Omental fat pad (tissue), 4 donors: ENCODE measurements at places on chromosomes 7 and 10.

GRCh38 chr10:124344266-124344590 is 74.5 kb downstream of the OAT start:
- DNase-seq = no peak

DNA sequence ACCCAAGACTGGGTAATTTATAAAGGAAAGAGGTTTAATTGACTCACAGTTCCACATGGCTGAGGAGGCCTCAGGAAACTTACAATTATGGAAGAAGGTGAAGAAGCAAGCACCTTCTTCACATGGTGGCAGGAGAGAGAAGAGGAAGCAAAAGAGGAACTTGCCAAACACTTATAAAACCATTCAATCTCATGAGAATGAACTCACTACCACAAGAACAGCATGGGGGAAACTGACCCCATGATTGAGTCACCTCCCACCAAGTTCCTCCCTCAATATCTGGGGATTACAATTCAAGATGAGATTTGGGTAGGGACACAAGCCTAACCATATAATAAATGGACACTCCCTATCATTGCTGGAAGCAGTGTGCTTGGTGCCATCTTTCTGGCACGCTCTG is 506.3 kb downstream of the CALN1 start:
- DNase-seq = no peak

DNA sequence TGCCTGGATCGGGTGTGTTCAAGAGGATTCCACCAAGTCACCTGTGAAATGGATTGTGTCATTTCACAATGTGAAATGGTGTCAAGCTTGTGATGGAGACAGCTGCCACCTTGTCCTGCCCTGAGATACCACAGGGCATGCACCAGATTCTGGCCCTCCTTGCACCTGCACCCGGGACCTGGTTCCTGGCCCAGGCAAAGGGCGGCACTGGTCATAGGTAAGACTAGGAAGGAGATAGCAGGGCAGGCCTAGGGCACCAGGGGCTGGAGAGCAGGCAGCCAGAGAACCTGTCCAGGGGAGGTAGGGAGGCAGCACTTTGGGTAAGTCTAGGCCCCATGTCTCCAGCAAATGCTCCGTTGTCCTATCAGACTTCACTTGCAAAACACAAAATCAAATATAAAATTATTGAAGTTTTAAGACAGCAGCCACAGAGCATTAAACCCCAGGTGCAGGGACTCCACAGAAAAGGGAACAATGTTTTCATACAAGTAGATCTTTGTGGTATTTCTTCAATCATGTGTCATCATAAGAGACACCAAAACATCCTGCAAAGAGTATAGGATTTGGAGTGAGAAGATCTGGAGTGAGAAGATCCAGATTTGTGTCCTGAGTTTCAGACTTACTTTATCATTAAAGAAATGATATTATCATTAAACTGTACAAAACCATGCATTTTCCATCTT is 22.7 kb upstream of the ZNF800 start:
- DNase-seq = no peak

DNA sequence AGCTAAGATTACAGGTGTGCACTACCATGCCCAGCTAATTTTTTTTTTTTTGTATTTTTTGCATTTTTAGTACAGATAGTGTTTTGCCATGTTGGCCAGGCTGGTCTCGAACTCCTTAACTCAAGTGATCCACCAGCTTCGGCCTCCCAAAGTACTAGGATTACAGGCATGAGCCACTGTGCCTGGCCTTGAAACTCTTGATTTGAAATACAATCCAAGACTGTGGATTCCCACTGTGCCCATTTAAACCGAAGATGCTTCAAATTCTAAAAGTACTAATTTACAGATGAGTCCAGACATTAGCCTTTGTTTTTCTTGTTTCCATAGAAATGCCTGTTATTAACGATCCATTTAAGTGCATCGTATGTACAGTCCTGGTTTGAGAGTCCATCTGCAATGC is 130.9 kb downstream of the CACNA2D1 start:
- DNase-seq = no peak

- no peak for DNase-seq
Observed at GRCh38 chr7:2032030-2032875, 200.5 kb downstream of the MAD1L1 start.

DNA sequence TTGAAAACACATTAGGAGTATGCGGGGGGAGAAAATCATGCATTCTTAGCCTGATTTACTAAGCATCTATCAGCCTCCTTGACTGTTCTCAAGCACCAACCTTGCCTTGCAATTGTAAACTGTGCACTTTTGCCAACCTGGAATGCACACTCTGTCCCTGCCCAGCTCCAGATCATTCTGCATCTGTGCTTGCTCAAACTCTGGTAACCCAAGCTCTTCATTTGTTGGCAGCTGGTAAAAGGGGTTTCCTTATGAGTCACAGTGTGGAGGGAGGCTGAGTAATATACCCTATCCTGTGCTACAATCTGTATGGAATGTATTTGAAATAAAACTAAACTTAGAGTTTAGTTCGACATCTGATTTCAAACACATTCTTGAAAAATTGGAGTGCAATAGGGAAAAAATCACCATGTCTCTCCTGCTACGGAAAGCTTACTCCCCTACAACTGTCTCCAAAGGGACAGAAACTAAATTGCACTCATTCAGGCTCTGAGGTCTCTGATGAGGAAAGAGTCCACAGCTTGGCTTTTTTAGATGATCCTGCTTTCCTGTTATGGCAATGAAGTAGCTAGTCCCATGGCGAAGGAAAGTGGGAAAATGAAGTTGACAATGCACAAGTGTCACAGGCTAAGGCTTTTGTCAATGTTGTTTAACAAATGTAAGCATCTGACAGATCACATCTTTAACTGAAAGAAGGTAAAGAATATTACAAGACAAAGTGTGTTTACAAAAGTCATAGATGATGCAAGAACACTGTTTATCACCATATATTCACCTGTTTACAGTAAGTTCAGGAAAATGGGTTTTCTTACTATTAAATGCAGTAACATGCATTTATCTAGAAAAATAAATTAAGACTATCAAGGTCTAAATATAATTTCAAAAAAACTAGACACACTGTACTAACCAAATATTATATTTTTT is 61.9 kb downstream of the TES start:
- DNase-seq = no peak

- no peak for DNase-seq
Observed at GRCh38 chr10:122782911-122783310, 62.7 kb downstream of the CUZD1 start.

DNA sequence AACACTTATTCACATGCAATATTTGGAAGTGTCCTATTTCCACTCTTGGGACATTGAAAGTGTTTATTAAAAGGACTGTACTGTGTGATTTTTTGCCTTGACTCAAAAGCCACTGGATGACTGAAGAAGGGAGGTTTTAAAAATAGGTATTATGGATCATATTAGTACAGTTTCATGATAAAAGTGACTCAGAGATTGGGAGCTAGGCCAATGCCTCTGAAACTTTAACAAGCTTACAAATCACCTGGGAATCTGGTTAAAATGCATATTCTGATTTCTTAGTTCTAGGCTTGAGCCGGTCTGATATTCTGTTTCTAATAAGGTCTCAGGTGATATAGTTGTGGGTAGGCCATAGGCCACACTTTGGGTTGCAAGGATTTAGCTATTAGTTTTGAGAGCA is 191.2 kb downstream of the PLXDC2 start:
- DNase-seq = no peak

DNA sequence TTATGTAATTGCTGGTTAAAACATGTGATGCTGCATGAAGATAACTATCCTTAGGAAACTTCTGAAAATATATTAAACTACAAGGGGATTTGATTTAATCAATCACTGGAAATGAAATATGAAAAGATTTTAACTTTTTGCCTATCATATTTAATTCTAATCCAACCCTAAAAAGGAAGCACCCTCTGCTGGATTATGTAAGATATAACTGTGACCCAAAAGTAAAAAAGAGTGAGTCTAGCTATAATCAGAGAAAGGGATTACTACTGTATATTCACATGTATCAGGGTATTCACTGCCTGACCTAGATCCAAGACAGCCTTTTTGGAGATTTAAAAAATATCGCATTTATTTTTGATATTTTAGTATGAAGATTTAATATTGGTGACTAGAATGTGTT is 295.5 kb downstream of the MDFIC start:
- no peak for DNase-seq

- DNase-seq = no peak
Observed at GRCh38 chr7:75650681-75651080, 88.1 kb downstream of the HIP1 start.

- DNase-seq = no peak
Observed at GRCh38 chr7:148461392-148462179, 129.0 kb upstream of the C7orf33 start.

- no peak for DNase-seq
Observed at GRCh38 chr10:126502441-126502840, 114.2 kb upstream of the ADAM12 start.

DNA sequence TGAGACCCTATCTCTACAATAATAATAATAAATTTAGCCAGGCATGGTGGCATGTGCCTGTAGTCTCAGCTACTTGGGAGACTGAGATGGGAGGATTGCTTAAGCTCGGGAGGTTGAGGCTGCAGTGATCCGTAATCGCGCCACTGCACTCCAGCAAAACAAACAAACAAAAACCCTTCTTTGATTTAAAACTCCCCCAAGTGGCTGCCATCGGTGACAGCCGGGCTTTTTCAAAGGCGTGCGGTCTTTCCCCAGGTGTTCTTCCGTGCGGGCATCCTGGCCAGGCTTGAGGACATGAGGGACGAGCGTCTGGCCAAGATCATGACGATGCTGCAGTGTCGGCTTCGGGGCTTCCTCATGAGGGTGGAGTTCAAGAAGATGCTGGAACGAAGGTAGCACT is 1.9 kb upstream of the MYH16 start:
- no peak for DNase-seq

- peak; percentile 36 for DNase-seq
Observed at GRCh38 chr7:129298268-129298893, 73.6 kb downstream of the AHCYL2 start.

DNA sequence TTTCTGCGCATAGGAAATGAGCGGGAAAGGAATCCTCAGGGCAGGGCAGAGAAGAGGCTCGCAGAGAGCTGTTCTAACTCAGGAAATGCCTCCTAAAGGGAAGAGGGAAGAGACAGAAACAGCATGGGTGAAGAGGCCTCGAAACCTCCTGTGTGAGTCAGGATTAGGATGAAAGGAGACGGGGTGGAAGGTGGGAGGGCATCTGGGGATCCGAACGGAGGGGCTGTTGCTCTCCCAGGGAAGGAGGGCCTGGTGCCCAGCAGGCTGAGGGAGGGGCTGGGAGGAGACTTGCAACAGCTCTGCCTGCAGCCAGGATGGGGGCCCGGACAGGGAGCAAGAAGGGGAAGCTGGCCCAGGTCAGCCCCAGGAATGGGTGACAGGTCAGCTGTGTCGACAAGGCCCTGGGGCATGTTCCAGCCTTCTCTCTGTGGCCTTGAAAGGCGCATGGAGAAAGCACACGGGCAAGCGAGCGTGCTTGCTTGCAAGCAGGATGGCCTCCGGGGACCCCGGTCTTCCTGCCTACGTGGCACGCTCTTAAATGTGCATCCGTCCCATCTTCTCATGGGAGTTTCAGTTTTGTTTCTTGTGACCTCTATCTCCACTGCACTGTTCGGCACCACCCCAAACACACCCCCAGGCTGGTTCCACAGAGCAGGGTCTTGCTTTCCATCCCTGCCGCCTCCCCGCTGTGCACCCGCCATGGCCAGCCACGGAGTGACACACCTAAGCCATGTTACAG is 63.5 kb downstream of the HIPK2 start:
- no peak for DNase-seq

DNA sequence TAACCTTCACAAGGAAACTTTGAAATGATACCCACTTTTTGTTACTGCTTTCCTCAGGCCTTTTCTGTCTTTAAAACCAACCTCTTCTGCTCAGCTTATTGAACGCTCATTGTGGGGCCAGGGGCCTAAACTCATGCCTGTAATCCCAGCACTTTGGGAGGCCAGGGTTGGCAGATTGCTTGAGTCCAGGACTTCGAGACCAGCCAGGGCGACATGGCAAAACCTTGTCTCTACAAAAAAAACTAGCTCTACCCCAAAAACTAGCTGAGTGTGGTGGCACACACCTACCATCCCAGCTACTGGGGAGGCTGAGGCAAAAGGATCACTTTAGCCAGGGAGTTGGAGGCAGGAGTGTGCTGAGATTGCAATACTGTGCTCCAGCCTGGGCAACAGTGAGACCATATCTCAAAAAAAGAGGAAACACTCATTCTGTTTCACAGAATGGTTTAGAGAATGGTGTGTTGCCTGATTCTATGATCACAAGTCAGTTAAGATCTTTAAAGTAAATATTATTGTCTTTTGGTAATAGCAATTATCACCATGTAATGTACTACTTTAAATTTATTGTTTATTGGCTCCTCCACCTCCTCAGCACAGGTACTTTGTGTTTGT is 51.1 kb downstream of the KCTD7 start:
- DNase-seq = no peak

DNA sequence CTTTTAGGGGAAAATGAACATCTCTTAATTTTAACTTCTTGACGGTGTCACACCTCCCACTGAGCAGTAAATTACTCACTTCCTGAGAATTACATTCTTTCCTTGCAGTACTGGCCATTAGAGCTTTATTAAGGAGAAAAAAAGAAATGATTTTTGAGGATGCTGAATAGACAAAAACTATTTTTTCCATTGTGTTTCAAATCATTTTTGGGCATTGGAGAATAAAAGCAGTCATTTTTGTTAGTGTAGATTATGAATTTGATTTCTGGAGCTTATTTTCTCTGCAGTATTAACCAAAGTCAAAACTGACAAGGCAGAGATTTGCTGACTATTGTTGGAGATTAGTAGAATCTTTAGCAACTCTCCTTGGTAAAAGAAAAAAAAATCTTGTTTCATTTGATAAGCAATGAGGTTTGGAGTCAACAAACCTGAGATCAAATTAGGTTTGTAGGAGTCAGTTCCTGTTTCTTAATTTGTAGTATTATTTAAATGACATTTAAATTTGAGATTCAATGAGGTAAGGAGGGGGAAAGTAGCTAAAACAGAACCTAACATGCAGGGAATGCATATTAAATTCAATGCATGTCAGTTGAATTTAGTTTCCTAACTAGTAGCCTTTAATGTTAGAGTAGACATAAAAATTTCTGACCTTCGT is 70.6 kb downstream of the AP3M1 start:
- DNase-seq = no peak

GRCh38 chr7:137572056-137572784 is 228.7 kb upstream of the PTN start:
- no peak for DNase-seq

- DNase-seq = no peak
Observed at GRCh38 chr7:360454-361100, 70.6 kb downstream of the FOXL3 start.

DNA sequence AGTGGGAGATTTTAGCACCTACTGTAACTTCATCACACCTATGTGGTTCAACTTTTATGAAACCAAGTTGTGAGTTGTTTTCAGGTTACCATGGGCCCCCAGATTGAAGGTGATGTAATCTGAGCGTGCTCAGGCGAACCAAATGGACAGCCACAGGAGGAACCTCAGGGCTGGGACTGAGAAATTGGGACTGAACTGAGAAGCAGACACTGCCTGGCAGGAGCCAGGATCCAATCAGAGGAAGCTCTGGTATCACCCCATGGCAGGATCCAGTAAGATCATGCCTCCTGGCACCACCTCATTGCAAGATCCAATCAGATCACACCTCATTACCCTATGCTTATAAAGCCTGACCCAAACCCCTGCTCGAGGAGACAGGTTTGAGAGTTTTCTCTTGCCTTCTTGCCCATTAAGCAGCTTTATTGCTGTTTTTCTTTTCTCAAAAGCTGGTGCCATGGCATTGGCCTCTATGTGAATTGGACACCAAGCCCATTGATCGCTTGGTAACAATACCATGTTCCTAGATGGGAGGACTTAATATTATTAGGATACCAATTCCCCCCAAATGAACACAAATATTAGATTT is 43.2 kb upstream of the GDF10 start:
- DNase-seq = no peak

- DNase-seq = no peak
Observed at GRCh38 chr10:49260644-49261296, 38.2 kb upstream of the C10orf71 start.

- DNase-seq = no peak
Observed at GRCh38 chr10:73253225-73253555, 746 bp upstream of the MRPS16 start.
